ENCODE measurements at places on chromosomes 16 and 17.

DNA sequence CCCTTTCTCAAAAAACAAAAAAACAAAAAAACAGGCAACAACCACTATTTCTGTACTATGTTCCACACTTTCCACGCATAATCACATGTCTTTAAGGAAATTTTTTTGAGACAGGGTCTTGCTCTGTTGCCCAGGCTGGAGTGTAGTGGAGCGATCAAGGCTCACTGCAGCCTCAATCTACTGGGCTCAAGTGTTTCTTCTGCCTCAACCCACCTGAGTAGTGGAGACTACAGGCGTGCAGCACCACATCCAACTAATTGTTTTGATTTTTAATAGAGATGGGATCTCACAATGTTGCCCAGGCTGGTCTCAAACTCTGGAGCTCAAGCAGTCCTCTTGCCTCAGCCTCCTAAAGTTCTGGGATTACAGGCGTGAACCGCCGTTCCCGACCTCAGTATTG lies 52.6 kb upstream of the BPTF start:
- no peak for DNase-seq

GRCh38 chr16:58462089-58462488 lies 37.9 kb upstream of the NDRG4 start:
- no peak for DNase-seq

DNA sequence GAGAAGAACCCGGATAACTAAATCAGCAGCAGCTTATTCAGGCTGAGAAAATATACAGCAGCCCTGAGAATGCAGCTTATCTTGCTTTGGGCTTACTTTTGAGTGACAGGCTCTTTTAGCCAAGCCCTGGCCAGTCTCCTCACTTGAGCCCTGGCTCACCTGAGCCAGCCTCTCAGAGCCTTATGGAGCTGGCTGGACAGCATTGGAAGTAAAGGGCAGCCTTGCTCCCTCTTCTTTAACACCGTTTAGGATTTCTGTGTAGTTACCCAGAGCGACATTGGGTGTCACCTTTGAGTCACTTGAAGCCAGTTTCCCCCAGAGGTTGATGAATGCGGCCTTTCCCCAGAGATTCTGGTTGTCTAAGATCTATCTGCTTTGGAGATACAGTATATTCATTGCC lies 7.7 kb upstream of the NPIPB2 start:
- no peak for DNase-seq

GRCh38 chr17:77827511-77827910 lies 131.0 kb upstream of the TNRC6C start:
- no peak for DNase-seq

DNA sequence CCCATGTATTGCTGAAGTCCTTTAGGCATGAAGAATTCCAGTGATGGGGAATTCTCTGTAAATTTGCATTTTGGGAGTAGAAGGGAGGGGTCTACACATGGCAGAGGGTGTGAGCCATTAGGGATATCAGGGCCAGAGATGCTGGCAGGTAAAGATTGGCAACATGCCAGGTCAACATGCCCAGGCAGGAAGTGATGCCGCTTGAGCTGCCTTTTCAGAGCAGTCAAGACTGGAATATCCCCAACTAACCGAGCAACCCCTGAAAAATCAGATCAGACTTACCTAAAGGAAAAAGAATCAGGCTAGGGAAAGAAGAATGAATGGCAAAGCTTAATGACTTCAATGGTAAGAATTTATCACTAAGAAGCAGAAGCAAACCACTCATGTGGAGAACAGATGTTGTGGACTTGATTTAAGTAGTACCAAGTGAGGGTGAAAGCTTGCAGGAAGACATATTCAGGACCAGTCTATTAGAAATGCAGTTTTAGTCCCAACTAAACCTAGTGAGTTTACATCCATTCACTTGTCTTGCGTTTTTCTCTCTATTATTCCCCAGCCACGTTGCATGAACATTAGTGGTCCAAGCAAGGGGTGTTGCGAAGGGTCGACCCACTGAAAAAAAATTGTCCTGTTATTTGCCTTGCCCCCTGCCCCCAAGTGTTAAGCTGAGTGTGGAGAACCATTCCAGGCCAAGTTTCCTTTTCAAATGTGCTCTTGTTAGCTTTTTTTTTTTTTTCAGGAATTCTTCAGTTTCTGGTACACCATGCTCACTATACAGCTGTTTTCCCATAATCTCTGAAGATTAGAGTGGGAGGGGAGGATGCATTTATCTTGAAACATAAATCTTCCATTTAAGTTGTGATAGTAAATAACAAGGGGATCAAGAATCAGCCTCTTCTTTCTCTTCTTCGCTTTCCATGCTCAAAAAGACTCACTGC lies 105.2 kb downstream of the ABCA8 start:
- no peak for DNase-seq

DNA sequence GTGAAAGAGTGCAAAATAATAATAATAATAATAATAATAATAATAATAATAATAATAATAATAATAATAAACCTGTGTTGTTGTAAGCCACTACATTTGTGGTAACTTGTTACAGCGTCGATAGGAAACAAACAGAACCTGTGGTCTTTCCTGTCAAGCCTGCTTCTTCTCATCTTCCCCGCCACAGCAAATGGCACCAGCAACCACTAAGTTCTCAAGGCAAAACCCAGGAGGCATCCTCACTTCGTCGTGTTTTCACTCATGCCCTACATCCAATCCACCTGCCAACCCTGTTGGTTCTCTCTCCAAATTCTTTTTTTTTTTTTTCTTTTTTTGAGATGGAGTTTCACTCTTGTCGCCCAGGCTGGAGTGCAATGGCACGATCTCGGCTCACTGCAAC lies 34.2 kb downstream of the ITGAE start:
- no peak for DNase-seq

GRCh38 chr17:69812240-69812837 lies 262.7 kb upstream of the KCNJ16 start:
- DNase-seq, result no peak

Measured in cortex of kidney (tissue), 1 donor.